H1 (cell line): ENCODE measurements at places on chromosomes 1 and 21. TPM values are rescaled to one million over a fixed set of nuclear protein-coding genes. Genes with fewer than 3 reads are reported as not detected.

KRTAP19-3 gene
- not detected in 2 replicates for polyA plus RNA-seq

ARF1 gene
- polyA plus RNA-seq, result 471 and 606 TPM in 2 replicates

MKNK1 gene
- polyA plus RNA-seq, result 13.9 and 16.3 TPM in 2 replicates

SNX7 gene
- 5.4 and 9.2 TPM in 2 replicates for polyA plus RNA-seq

PLA2G2A gene
- 2.1 and 3.7 TPM in 2 replicates for polyA plus RNA-seq

SH2D5 gene
- polyA plus RNA-seq, result 13.2 and 16.7 TPM in 2 replicates

TSACC gene
- 3.3 and 5.0 TPM in 2 replicates for polyA plus RNA-seq
